Kasumi-1 (cell line): ENCODE measurements at places on chromosomes 1 and 21.

- no peak for DNase-seq
Measured at GRCh38 chr1:54931275-54931840, 44.4 kb upstream of the DHCR24 start.

DNA sequence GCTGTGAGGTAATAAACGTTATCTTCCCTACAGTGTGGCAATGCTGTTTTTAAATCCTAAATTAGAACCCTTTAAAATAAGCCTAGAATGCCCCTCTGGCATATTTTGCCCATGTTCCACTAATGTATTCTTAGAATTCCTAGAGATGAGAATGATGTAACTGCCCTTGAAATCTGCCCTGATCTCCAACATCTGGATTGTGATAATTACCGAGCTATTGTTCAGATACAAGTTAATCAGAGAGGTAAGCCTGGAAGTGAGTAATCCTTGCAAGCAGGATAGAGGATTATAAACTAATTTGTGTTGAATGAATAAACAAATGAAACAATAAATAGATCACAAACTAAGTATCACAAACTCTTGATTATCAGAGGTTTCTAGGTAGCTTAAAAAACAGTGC lies 107.8 kb upstream of the DMRTA2 start:
- no peak for DNase-seq

- DNase-seq, result peak; percentile 47
Measured at GRCh38 chr1:5980314-5981008, 11.8 kb downstream of the NPHP4 start.

DNA sequence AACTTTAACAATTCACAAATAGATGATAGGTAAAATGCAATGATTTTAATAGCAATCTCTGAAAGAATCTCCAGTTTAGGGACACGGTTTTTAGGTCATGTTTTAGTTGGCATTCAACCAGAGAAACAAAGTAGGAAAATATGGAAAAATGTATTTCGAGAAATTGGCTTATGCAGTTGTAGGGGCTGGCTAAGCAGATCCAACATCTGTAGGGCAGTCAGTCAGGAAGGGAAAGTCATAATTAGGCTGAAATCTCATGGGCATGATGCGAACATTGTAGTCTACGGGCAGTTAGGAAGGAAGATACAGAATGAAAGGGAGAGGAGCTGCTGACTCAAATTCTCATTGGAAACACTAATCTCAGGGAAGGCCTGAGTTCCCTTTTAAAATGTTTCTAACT lies 1276.0 kb upstream of the ADGRL4 start:
- DNase-seq, result no peak

DNA sequence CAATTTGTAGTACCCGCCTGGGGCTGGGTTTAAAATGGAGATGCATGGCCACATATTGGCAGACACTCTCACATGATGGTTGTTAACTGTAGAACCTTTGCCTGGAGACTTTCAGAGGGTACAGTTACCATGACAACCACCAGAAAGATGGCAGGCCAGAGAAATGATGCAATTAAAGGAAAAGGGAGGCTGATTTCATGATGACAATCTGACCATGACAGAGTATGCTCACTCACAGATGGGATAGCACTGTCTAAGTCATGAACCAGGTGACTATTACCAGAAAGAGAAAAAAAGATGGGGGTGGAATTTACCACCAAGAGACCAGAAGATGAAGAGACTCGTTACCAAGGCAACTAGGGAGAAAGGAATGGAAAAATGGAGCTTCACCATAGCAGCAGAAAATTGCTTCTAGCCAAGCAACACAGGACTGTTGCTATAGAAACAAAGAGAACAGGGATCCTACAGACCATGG lies 3.5 kb upstream of the TRIT1 start:
- no peak for DNase-seq

DNA sequence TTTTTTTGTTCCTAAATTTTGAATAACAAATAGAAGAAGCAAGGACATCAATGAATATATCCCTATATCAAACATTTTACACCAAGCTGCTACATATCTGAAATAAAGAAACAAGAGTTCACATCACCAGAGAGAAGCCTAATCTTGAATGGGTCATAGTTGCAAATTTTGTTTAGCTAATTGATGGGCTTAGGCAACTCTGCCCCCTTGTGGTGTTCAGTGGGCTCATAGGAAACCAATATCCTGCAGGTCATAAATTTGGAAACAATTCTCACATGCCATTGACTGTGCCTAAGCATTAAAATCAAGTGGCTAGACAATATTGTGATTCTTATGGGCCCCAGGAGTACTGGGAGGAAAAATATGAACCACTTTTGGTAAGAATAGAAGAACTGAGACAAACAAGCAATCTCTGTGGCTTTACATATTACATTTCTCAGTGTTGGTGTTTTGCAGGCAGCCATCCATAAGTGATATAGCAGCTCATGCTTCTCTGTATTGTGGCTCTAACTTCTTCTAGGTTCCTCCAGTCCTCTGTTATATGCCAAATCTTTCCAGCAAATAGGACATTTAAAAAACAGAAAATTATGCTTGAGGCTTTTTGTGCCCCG lies 1262.8 kb upstream of the PRMT6 start:
- peak; percentile 53 for DNase-seq

DNA sequence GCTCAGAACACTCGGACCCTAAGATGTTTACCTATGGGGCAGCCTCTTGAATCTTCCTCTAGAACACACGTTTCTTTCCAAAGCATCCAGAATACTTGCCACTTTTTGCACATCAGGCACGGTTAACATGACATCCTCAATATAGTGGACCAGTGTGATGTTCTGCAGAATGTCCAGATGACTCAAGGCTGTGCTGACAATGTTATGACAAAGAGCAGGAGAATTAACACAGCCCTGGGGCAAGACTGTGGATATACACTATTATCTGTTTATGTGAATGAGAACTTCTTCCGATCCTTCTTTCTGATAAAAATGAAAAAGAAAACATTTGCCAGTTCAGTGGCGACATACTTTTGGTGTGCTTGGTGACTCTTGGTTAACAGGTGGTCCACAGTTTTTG lies 154.3 kb downstream of the PDE4B start:
- DNase-seq, result no peak

DNA sequence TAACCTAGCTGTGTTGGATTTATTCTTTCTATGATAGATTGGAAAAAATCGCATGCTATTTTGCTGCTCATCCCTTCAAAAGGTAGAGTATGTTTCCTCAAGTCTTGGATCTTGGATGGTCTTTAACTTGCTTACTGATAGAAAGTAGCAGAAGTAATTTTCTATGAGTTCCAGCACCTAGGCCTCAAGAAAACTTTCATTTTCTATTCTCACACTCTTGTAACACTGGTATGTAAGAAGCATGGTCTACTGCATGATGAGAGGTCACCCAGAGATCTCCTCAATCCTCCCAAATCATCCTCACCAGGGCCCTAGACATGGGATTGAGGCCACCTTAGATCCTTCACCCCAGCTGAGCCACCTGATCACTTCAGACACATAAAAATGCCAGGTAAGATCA lies 7.2 kb downstream of the SPTA1 start:
- no peak for DNase-seq

- no peak for DNase-seq
Measured at GRCh38 chr1:48640836-48641492, 135.7 kb downstream of the BEND5 start.

DNA sequence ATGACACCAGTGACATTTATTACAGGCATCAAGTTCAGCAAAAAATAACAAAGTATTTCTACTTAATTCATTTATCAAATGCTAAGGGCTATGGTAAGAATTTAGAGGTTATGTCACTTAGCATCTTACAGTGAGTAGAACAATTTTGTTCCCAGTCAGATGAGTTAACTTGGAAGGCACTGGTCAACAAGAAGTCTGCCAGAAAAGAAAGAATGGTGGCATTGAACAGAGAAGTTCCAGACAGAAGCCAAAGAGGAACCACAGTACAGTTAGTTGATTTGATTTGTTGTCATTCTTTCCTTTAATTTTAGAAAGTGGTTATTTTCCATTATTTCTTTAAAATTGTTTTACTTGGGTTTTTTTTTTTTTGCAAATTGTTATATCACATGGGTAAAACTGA lies 232.2 kb upstream of the PKN2 start:
- DNase-seq, result no peak

GRCh38 chr1:229325853-229326487 lies 16.9 kb downstream of the CCSAP start:
- no peak for DNase-seq

GRCh38 chr1:159699653-159700052 lies 14.7 kb downstream of the CRP start:
- DNase-seq, result no peak

- no peak for DNase-seq
Measured at GRCh38 chr1:83034851-83035250, 964.1 kb downstream of the TTLL7 start.

GRCh38 chr1:169326956-169327268 lies 40.7 kb downstream of the NME7 start:
- DNase-seq, result peak; percentile 37

GRCh38 chr1:235808223-235808622 lies 58.5 kb downstream of the LYST start:
- no peak for DNase-seq

- DNase-seq, result no peak
Measured at GRCh38 chr21:36089946-36090345, 20.1 kb downstream of the CBR1 start.

DNA sequence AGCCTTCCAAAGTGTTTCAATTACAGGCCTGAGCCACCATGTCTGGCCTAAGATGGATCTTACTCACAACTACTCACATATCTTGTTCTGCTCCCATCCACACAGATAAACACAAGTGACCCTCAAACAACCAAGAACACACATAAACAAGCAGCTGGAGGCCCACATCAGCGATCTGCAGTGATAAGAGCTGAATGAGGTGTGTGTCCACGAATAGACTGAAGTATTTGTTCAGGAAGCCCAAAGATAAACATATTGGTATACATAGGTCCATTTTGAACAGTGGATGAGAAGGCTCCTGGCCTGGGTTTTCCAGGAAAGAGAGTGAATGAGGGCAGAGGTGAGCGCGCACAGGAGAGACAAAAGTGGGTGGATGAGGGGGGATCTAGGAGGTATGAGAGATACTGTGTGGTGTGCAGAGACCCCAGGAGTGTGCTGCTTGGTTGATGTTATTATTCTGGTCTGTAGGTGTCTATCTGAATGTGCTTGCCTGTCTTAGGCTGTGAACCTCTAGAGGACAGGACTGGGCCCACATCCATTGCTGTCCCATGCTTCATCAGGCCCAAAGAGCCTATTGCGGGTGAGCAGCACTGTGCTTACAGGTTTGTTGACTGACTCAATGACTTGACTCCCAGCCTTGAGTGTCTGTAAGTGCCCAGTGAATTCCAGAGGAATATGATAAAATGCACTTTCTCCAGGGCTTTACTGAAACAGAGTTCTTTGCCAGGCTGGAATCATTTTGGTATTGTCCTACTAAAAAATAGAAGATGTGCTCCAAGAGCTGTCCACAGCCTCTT lies 79.9 kb upstream of the ATP1A1 start:
- no peak for DNase-seq

GRCh38 chr1:83497563-83497962 lies 501.4 kb downstream of the TTLL7 start:
- no peak for DNase-seq

DNA sequence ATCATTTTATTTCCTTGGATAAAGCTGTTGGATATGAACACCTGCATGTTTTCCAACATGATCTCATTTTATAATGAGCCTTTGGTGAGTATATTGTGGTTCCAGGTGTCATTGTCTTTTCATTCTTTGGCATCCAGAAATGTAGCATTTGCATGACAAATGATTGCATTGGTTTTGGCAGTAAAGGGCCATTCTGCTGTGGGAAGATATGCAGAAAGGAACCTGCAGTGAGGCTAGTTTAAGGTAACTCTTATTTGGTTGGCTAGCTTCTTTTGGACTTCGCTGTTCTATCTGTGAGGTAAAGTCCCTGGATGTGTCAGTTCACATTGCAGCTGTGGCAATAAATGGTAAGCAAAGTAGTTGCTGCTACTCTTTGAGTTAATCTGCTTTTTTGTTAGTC lies 343.0 kb downstream of the AMY1C start:
- DNase-seq, result no peak

- no peak for DNase-seq
Measured at GRCh38 chr1:75472971-75473603, 137.8 kb downstream of the SLC44A5 start.
